ENCODE measurements at places on chromosomes 6 and 20.
A peak's percentile ranks its signal among the peaks of the same experiment; 100 is the strongest.

GRCh38 chr6:30329331-30329730, 2.6 kb downstream of the TRIM39 start:
- no peak for DNase-seq

DNA sequence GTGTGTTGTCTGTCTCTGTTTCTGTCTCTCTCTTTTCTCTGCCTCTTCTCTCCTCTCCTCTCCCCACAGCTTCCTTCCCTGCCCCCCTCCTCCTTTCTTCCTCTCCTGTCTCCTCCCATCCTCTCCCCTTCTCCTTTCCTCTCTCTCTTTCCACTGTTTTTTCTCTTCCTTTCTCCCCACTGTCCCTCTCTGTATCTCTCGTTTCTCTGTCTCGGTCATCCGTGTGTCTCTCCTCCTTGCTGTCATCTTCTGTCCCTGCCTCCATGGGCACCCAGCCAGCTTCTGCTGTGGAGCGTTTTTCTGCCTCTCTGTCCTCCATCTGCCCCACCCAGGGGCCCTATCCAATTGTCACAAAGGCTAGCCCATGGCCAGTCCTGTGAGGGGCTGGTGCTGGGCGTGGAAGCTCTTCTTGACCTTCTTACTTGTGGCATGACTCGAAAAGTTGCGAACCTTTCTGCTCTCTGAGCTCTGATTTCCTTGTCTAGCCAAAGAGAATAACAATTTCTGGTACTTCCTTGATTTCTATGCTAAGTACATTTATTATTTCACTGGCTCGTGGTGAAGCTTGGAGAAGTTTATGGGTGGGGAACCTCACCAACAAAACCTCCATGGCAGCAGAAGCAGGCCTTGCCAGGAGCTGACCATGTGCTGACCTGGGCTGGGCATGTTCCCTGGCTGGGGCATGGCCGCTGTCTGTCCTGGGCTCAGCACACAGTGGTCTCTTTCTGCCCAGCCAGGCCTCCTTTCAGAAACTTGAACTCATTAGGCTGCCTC, 69.3 kb downstream of the CEBPB start:
- no peak for DNase-seq

- no peak for DNase-seq
Measured at GRCh38 chr6:161207200-161207599, 66.7 kb downstream of the AGPAT4 start.

- DNase-seq: no peak
Measured at GRCh38 chr6:25606151-25606550, 45.9 kb upstream of the SCGN start.

DNA sequence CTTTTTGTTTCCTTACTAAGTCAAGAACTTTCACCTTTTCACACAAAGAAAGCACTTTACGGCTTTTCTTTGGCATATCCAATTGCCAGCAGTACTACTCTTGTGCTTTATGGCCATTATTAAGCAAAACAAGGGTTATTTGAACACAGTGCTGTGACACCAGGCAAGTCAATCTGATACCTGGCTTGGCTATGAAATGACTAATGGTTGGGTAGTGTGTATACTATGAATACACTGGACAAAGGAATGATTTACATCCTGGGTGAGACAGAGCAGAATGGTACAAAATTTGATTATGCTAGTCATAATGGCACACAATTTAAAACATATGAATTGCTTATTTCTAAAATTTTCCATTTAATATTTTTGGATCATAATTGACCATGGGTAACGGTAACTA, 22.1 kb upstream of the ADGRF1 start:
- no peak for DNase-seq

GRCh38 chr6:105116150-105116549, 63.7 kb downstream of the POPDC3 start:
- no peak for DNase-seq

- no peak for DNase-seq
Measured at GRCh38 chr20:34543463-34544056, 15.0 kb upstream of the MAP1LC3A start.

DNA sequence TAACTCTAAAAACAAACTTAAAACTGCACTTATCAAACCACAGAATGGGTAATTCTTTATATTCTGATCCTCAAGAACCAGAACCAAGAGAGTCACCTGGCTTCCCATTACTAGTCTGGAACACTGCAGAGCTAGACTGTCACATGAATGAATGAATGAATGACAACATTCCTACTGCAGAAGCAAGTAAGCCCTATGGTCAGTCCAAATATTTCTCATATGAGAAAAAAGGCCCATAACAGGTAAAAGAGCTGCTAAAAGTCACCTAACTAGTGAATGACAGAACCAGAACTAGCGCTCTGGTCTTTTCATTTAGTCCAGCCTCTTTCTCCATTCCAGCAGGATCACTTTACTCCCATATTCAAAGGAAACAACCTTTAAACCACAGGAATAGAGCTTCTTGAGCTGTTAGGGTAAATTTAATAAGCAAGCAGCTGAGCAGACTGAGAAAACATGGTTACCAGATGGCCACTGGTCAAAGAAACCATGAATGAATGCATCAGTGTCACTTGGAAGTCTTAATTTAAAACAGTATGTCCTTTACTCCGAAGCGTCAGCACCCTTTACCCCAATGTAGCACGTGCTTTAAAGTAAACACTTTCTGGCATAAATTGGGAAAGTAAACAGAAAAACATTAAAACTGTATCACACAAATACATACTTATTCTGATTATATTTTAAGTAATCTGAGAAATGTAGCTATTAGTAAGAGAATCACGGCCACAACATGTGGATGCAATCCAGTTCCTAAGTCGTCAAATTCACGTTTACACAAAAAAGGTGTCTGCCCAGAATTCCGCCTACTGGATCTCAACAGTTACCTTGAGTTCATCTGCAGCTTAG, 1.4 kb downstream of the PREP start:
- peak; percentile 39 for DNase-seq

GRCh38 chr6:70314296-70314695, 11.4 kb upstream of the COL9A1 start:
- DNase-seq: peak; percentile 3

DNA sequence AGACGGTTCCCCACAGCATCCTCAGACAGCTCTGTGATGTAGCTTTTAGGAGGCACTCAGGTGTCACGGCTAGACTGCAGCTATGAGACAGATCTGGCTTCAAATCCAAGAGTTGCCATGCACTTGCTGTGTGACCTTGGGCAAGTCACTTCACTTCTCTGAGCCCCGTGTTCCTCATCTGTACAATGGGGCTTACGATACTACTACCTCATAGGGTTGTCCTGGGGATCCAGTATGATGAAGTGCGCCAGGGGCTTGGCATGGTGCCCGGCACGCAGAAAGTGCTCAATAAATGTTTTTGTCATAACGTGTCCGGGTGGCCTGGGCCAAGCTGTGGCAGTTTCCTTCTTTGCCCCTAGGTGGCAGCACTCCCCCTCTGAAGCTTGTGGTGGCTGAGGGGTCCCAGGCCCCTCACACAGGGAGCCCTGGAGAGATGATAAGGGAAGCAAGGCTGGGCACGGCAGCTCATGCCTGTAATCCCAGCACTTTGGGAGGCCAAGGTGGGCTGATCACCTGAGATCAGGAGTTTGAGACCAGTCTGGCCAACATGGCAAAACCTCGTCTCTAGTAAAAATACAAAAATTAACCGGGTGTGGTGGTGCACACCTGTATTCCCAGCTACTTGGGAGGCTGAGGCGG, 19.1 kb upstream of the CHMP4B start:
- DNase-seq: peak; percentile 72

GRCh38 chr6:32761548-32761947, 1.8 kb downstream of the HLA-DQB2 start:
- DNase-seq: no peak

GRCh38 chr6:136174510-136174909, 75.6 kb downstream of the MTFR2 start:
- DNase-seq: no peak

- no peak for DNase-seq
Measured at GRCh38 chr6:148170286-148170685, 172.4 kb upstream of the SASH1 start.

DNA sequence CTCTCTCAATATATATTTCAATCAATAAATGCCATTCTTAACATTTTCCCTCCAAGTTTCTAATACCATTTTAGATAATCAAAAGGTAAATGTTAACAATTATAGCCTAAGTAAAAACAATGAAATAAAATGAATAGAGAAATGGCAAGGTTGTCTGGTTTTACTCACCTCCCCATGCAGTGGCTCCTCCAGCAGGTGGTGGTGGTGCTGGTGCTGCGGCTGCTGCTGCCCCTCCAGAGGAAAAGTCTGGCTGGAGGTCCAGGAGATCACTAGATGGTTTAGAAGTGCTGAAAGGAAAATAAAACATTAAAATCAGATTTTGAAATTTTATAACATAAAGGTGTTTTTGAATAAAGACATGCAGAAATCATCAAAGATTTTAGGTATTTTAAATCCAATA, 93.2 kb downstream of the PRSS35 start:
- DNase-seq: no peak

DNA sequence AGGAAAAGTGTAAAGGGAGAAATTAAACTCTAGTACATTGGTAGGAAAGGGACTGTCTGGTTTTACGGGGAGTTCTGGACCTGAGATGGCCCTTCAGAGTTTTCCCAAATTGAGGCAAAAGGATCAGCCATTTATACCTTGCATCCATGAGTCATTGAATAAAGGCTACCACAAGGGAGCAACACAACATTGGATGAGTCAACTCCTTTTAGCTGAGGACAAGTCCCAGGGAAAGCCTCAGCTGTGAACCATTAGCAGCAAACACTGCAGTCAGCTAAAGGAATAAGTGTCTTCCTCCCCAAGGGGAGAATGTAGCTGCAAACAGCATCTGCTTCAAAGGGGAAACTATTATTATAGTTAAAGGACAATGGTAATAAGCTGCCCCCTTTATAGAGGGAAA, 468.7 kb upstream of the ID4 start:
- peak; percentile 77 for DNase-seq

DNA sequence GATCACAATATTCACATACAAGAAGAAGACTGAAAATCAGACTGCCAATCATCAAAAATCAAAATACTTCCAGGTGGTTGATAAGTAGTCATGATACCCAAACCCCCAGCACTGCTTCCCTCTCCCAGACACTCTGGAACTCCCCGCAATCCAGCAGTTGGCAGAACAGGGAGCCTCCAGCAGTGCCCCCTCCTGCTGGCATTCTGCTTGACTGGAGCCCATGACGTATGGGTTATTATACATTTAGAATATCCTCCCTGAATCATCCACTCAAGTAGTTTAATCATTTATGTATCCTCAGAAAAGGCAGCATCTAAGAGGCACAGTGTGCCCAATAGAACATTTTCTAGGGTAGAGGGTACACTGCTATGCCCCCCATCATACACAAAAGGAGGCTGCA, 9.3 kb upstream of the OGFRL1 start:
- DNase-seq: no peak

Measured in fibroblast of mammary gland (primary cell).